ENCODE measurements at places on chromosomes 12 and 14.

DNA sequence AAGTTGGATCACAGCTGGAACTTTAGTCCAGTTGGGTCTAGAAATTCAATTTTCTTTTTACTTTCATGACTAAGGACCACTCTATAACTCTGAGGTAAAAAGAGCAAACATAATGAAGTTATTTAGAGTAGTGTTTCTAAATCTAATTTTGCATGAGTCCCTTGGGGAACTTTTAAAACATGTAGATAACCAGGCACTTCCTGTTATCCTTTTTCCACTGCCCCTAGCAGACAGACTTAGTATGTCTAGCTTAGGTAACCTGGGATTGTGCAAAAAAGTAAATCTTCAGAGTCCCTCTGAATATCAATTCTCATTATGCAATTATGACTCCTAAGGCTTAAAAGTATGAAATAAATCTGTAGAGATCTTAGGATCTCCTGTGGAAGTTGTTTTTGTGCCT is 371.2 kb downstream of the DIO2 start:
- no peak for DNase-seq

GRCh38 chr12:114751712-114752111 is 67.7 kb upstream of the TBX3 start:
- no peak for DNase-seq

GRCh38 chr12:21337453-21337852 is 2.7 kb upstream of the SLCO1A2 start:
- no peak for DNase-seq

GRCh38 chr14:78683206-78683605 is 513.0 kb downstream of the NRXN3 start:
- DNase-seq, result no peak

- no peak for DNase-seq
These were observed 5.4 kb downstream of the PSMD9 start for GRCh38 chr12:121893961-121894460.

- no peak for DNase-seq
These were observed 227.2 kb downstream of the DACT1 start for GRCh38 chr14:58864751-58865513.

Measured in activated CD4-positive, alpha-beta T cell treated with anti-CD3 and anti-CD28 coated beads, Interleukin-2, amount 50 U/mL, for 4 hours (primary cell).